ENCODE measurements at places on chromosomes 5 and 9. TPM values are rescaled to one million over a fixed set of nuclear protein-coding genes. Genes with fewer than 3 reads are reported as not detected.

The NOL6 gene
- 42.9 TPM for total RNA-seq

The TSSK1B gene
- total RNA-seq = 0.04 TPM

The TMEM215 gene
- total RNA-seq = not detected

The LHX3 gene
- total RNA-seq = not detected

The OR1N2 gene
- total RNA-seq = not detected

The ANKRD34B gene
- total RNA-seq = not detected

The BAAT gene
- total RNA-seq = not detected

The ANXA6 gene
- 78.3 TPM for total RNA-seq

The TIFAB gene
- total RNA-seq = not detected

The STK32A gene
- under 0.01 TPM for total RNA-seq

The ARID3C gene
- total RNA-seq = 0.31 TPM

The CTNNAL1 gene
- total RNA-seq = 114 TPM

The RLN1 gene
- 0.42 TPM for total RNA-seq

The AGXT2 gene
- total RNA-seq = not detected

The ECM2 gene
- total RNA-seq = 0.84 TPM

The BARX1 gene
- not detected for total RNA-seq

The CCDC107 gene
- total RNA-seq = 17.2 TPM

The ADRB2 gene
- total RNA-seq = 11.9 TPM

The WWC1 gene
- 18.3 TPM for total RNA-seq

The PDGFRB gene
- total RNA-seq = 3.3 TPM

The ABLIM3 gene
- total RNA-seq = 5.5 TPM

The PCA3 gene
- total RNA-seq = not detected

The TERT gene
- not detected for total RNA-seq

The GAS1 gene
- 3.2 TPM for total RNA-seq

The GCNT4 gene
- 2.5 TPM for total RNA-seq

The SLC34A1 gene
- not detected for total RNA-seq

The FOXD4 gene
- 0.65 TPM for total RNA-seq

The NACC2 gene
- 11.5 TPM for total RNA-seq

The CARTPT gene
- not detected for total RNA-seq
